ENCODE measurements at places on chromosomes 13 and 19.

DNA sequence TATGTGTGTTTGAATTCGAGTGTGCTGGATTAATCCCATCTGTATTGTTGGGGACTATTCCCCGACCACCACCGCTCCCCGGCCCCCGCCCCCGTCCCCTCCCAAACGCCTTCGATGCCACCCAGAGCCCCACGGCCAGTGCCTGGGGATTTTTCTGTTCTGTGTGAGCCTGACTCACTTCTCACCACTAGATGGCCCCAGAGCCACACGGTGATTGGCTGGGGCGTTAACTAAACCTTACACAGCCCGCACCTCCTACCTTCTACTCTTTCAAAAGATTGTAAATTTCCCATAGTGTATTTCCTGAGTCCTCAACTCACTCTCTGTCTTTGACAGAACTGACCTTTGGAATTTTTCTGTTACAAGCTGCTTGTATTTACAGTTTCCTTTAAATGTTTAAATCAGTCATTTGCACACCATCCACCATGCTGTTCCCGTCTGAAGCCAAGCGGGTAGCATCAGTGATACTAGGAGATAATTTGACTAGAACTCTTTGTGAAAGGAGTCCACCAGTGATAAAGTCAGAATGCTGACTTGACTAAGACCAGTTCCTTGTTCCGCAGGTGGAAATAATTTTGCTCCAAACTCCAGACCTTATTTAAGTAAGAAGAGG, 61.4 kb downstream of the RFX2 start:
- peak; percentile 92 for DNase-seq

GRCh38 chr13:32903720-32904119, 112.5 kb upstream of the KL start:
- no peak for DNase-seq

- no peak for DNase-seq
Observed at GRCh38 chr19:52148256-52148655, 8.5 kb upstream of the ZNF616 start.

GRCh38 chr13:66154354-66154753, 1075.8 kb downstream of the PCDH9 start:
- no peak for DNase-seq

DNA sequence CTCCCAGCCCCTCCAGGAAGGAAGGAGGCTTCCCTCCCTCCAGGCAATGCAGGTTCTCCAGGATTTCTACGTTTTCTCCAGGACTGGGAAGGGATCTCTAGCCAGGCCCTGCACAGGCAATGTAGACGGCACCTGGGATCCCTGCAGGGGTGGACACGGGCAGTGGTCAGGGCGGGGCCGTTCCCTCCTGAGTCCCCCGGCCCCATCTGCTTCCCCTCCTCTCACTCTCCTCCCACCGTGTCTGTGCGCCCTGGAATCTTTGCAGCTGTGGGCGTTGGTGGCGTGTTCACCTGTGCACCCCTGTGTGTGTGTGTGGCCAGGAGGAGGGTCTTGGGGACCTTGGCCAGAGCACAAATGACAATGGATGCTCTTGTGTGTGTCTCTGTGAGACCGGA, 10.0 kb downstream of the NRTN start:
- DNase-seq, result no peak

GRCh38 chr13:35219021-35219420, 257.5 kb downstream of the MAB21L1 start:
- no peak for DNase-seq

GRCh38 chr19:16070366-16070990, 5.8 kb upstream of the TPM4 start:
- DNase-seq, result peak; percentile 83

DNA sequence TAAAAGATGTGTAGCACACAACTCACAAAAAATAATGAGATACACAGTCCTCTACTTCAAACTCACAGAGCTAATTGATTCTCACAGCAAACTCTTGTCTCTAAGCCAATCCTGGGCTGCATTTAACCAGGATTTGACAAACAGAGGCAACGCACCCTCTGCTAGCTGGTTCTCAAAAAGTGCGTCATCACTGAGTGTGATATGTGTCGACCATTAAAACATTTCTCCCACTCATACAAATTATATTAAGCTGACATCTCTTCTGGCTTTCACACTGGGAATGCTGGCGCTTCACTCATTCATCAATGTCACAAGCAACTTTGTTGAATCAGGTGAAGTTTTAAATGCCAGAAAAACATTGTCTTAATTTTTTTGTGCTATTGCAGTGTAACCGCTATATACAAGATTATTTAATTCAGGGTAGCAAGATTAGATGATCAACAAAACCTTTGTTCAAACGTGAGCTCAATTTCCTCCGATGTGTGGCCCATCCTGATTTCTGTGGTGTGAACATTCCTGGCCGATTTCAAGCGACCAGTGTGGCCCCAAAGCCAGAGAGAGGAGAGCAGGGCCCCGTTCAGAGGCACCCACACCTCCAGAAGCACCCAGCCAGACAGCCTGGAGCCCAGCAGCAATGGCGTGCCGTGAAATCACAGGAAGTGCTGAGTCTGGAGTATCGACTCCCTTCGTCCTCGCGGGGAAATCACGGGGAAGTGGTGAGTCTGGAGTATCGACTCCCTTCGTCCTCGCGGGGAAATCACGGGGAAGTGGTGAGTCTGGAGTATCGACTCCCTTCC, 49.4 kb downstream of the RASA3 start:
- no peak for DNase-seq

- DNase-seq, result no peak
Observed at GRCh38 chr19:54172471-54173358, at the start of gene TMC4. Gene TMC4 (minus strand): TSS chr19:54173160. CDS start chr19:54173117, 43 bp downstream.

- no peak for DNase-seq
Observed at GRCh38 chr19:27647423-27647822, 1565.5 kb downstream of the UQCRFS1 start.

- no peak for DNase-seq
Observed at GRCh38 chr13:99829161-99829560, 142.4 kb downstream of the ZIC5 start.

- DNase-seq, result no peak
Observed at GRCh38 chr19:38059897-38060296, 152.9 kb downstream of the SIPA1L3 start.

DNA sequence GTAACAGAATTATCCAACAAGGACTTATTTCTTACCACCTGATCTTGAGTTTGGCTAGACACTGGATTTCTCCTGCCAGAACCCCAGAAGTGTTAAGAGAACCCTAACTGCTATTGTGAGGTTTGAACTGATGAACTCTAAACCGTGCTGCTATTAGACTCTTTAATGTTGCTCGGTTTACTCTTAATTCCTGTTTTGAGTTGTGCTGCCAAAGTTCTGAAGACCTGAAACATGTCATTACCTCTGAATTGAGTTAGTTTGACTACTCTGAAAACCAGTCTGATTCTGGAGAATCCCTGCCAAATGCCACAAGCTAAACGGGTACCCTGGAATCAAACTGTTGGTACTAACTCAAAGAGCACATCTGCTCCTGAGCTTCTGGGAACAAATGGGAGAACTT, 215.5 kb downstream of the KLF12 start:
- no peak for DNase-seq

Measured in GM13976 (cell line).